ENCODE measurements at places on chromosomes 1 and 21. TPM values are rescaled to one million over a fixed set of nuclear protein-coding genes. Genes with fewer than 3 reads are reported as not detected.

- H3K27ac ChIP-seq = no peak overlapping the region
- peaks cover 11% of the 10 kb centered on the region for H3K36me3 ChIP-seq
- H3K4me1 ChIP-seq = peaks cover 7% of the 10 kb centered on the region
- no peak for DNase-seq
- no peaks in the 10 kb centered on the region for H3K27me3 ChIP-seq
- H3K4me3 ChIP-seq = no peak overlapping the region
Measured at GRCh38 chr1:28411656-28412055, 42.1 kb downstream of the PHACTR4 start.

Gene HES5
- not detected for polyA plus RNA-seq

Gene CLDN17
- polyA plus RNA-seq = not detected

- no peak for DNase-seq
- no peaks in the 10 kb centered on the region for H3K36me3 ChIP-seq
- H3K4me3 ChIP-seq = no peak overlapping the region
- no peaks in the 10 kb centered on the region for H3K4me1 ChIP-seq
- H3K27ac ChIP-seq = no peak overlapping the region
- no peaks in the 10 kb centered on the region for H3K27me3 ChIP-seq
Measured at GRCh38 chr1:172085317-172085716, 244.0 kb downstream of the DNM3 start.

Gene ATP6V1G3
- polyA plus RNA-seq = not detected

Gene NOS1AP
- polyA plus RNA-seq = 1.5 TPM

GRCh38 chr1:87644579-87645190, 316.0 kb downstream of the LMO4 start:
- DNase-seq = no peak
- no peak overlapping the region for H3K27ac ChIP-seq
- no peaks in the 10 kb centered on the region for H3K36me3 ChIP-seq

DNA sequence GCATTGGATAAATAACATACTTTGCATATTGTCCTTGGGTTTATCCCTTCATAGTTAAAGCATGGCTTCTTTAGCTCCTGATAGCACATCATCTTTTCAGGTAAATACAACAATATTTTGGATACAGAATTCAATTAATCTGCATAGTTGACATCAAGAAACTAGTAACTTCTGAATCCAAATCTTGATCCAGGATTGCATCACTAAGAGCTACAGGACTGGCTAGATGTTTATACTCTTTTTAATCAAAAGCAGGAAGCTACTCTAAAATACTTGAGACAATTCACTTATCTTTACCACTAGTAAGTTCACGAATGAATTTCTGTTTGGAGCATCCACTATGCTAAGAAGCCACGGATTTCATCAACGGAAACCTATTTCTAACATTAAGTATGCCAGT, 54.2 kb upstream of the SLC44A3 start:
- H3K27ac ChIP-seq = no peak overlapping the region
- no peak for DNase-seq
- H3K4me1 ChIP-seq = no peaks in the 10 kb centered on the region
- no peak overlapping the region for H3K4me3 ChIP-seq
- no peaks in the 10 kb centered on the region for H3K36me3 ChIP-seq

- H3K27me3 ChIP-seq = peaks cover 51% of the 10 kb centered on the region
- no peaks in the 10 kb centered on the region for H3K36me3 ChIP-seq
- H3K4me1 ChIP-seq = peaks cover 35% of the 10 kb centered on the region
- no peak for DNase-seq
Measured at GRCh38 chr1:25573961-25574360, 30.6 kb downstream of the LDLRAP1 start.

DNA sequence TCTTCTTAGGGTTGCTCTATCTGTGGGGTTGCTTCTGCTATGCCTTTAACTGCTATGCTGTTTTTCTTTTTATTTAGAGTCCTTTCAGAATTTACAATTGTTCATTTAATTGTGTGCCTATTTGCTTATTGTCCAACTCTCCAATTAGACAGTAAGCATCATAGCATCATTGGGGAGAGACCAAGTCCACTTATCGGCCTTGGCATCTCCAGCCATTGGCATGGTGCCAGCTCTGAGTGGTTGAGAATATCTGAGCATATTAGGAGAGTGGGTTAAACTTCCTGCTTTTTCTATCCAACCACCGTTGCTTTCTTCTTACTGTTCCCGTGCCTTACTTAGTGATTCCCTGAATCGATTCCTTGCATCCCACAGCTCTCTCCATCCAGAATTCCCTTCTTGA, 535.0 kb downstream of the AJAP1 start:
- no peak overlapping the region for H3K27ac ChIP-seq
- H3K36me3 ChIP-seq = no peaks in the 10 kb centered on the region
- H3K4me1 ChIP-seq = no peaks in the 10 kb centered on the region
- H3K4me3 ChIP-seq = no peak overlapping the region

DNA sequence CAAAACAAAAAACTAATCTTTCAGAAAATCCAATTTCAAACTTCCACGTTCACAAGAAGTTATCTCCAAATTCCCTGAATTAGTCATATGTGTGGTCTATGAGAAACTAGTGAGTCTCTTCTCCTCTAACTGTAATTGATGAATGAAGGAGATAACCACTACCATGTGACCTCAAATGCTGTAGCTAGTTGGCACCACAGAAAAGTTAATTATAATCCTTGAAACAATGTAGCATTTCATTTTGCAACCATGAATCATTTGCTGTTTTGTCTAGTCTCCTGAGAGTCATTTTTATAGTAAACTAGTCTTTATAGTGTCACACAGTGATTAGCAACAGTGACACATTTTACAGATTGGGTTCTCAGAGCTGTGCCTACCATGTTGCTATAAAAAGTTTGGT, 287.5 kb downstream of the LRRIQ3 start:
- H3K4me1 ChIP-seq = no peaks in the 10 kb centered on the region
- H3K4me3 ChIP-seq = no peak overlapping the region
- H3K27ac ChIP-seq = no peak overlapping the region
- no peaks in the 10 kb centered on the region for H3K36me3 ChIP-seq
- no peak for DNase-seq

- peak; percentile 67 for DNase-seq
- no peaks in the 10 kb centered on the region for H3K4me1 ChIP-seq
- H3K27ac ChIP-seq = peak overlapping the region; percentile 75
- H3K4me3 ChIP-seq = no peak overlapping the region
- H3K36me3 ChIP-seq = no peaks in the 10 kb centered on the region
Measured at GRCh38 chr1:173330149-173330951, 123.2 kb upstream of the TNFSF4 start.

DNA sequence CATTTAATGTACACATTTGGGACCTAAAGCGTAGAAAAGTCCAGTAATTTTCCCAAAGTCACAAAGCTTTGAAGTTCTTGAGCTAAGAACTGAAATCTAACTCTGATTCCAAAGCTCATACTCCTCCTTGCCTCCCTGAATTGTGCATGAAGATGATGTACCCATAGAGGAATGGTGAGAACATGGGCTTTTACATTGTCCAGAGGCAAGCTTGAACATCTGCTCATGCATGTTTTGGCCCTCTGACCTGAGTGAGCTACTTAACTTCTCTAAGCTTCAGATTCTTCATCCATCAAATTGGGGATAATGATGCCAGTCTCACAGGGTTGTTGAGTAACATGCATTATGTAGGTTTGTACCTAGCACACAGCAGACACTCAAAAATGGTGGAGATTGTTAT, 258.4 kb upstream of the HOOK1 start:
- H3K36me3 ChIP-seq = no peaks in the 10 kb centered on the region
- no peaks in the 10 kb centered on the region for H3K27me3 ChIP-seq
- H3K4me1 ChIP-seq = no peaks in the 10 kb centered on the region
- DNase-seq = no peak
- H3K4me3 ChIP-seq = no peak overlapping the region
- no peak overlapping the region for H3K27ac ChIP-seq

DNA sequence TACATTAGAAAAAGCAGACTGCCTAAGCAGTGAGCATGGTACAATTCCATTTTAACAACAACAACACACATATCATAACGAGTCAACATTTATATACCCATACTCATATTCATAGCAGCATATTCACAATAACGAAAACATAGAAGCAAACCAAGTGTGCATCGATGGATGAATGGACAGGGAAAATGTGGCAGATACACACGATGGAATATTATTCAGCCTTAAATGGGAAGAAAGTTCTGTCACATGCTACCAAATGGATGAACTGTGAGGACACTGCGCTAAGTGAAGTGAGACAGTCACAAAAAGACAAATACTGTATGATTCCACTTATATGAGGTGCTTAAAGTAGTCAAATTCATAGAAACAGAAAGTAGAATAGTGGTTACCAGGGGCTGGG, 9.5 kb upstream of the MAN1C1 start:
- no peak overlapping the region for H3K27ac ChIP-seq
- H3K4me3 ChIP-seq = no peak overlapping the region
- H3K4me1 ChIP-seq = peaks cover 2% of the 10 kb centered on the region
- no peaks in the 10 kb centered on the region for H3K36me3 ChIP-seq
- peaks cover 22% of the 10 kb centered on the region for H3K27me3 ChIP-seq

- H3K27ac ChIP-seq = no peak overlapping the region
- H3K36me3 ChIP-seq = peaks cover 26% of the 10 kb centered on the region
- no peak overlapping the region for H3K4me3 ChIP-seq
- H3K4me1 ChIP-seq = no peaks in the 10 kb centered on the region
- H3K27me3 ChIP-seq = peaks cover 3% of the 10 kb centered on the region
Measured at GRCh38 chr1:246537887-246538286, 28.2 kb downstream of the TFB2M start.

DNA sequence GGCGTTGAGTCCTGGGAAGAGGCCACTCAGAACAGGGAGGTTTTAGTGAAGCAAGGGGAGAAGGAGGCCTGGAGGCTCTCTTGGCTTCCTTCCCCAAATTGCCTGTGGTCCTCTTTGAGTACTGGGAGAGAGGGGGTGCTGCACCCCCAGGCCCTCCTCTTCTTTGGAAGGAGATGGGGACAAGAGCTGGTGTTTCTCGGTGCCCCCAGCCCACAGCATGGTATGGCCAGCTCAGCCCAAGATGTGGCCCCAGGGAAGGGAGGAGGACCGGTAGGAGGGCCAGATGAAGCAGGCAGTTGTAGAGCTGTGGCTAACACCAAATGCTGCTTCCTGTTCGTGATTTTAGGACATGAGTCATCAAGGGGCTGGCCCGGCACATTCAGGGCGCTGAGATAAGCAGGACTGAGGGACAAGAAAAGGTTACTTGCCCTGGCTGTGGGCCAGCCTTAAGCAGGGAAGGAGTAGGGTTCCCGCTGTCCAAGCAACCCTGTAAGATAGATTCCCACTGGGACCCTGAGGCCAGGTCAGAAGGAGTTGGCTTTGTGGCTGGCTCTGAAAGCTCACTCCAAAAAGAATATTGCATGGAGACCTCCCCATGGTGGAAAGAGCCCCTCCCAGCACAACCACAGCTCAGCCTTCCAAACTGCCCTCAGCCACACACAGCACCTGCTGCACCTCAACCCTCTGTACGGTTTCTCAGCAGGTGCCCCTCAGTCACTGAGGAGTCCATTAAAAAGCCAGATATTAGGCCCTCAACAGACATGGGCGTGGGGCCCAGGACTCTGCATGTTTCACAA, 4.9 kb upstream of the TNFRSF1B start:
- H3K4me1 ChIP-seq = peaks cover 26% of the 10 kb centered on the region
- H3K27ac ChIP-seq = peak overlapping the region; percentile 67
- DNase-seq = peak; percentile 94
- no peaks in the 10 kb centered on the region for H3K27me3 ChIP-seq
- no peak overlapping the region for H3K4me3 ChIP-seq
- H3K36me3 ChIP-seq = no peaks in the 10 kb centered on the region

- H3K4me1 ChIP-seq = 0 out of 3 replicates have a peak, but pooled peaks cover 2% of the 10 kb centered on the region
- no peak for DNase-seq
- no peaks in the 10 kb centered on the region for H3K36me3 ChIP-seq
- no peak overlapping the region for H3K4me3 ChIP-seq
Measured at GRCh38 chr1:220927442-220927841, 48.2 kb downstream of the HLX start.

GRCh38 chr1:149888999-149889289, 10.4 kb upstream of the BOLA1 start:
- peaks cover 8% of the 10 kb centered on the region for H3K4me1 ChIP-seq
- DNase-seq = no peak
- peak overlapping the region; percentile 98 for H3K27ac ChIP-seq
- H3K36me3 ChIP-seq = peaks cover 5% of the 10 kb centered on the region
- no peaks in the 10 kb centered on the region for H3K27me3 ChIP-seq
- peak overlapping the region; percentile 64 for H3K4me3 ChIP-seq

DNA sequence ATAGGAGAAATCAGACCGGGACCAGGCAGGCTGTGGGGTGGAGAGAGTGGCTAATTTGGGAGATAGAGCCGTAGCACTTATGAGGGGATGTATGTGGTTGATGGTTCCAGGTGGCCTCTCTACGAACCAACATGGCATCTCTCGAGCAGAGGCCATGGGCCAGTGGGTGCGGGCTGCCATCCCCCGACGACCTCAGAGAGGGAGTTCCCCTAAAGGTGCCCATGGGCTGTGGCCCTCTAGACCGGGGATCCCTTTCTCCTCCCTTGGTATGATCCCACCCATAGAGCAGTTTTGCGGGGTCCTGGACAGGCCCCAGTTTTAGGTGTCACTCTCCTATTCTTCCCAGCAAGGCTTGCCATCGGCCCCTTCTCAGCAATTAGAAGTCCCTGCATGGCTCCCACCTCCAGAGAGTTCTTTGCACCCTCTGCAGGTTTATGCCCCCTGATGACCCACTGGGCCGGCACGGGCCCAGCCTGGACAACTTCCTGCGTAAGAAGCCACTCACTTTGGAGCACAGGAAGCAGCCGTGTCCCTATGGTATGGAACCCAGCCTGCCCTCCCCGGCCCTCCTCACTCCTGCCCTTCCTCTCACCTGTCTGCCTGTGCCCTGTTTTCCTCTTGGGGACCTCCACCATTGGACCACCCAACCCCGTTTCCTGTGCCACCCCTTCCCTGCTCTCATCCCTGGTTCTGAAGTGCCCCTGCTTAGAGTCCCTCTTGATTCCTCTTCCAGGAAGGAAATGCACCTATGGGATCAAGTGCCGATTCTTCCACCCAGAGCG, 7.8 kb downstream of the ZC3H12A start:
- H3K4me3 ChIP-seq = no peak overlapping the region
- no peaks in the 10 kb centered on the region for H3K27me3 ChIP-seq
- H3K36me3 ChIP-seq = peaks cover 76% of the 10 kb centered on the region

GRCh38 chr1:174222166-174222949, 63.0 kb downstream of the RABGAP1L start:
- H3K4me1 ChIP-seq = no peaks in the 10 kb centered on the region
- no peak for DNase-seq
- no peak overlapping the region for H3K4me3 ChIP-seq
- H3K36me3 ChIP-seq = peaks cover 38% of the 10 kb centered on the region

GRCh38 chr1:23178950-23179349, 10.3 kb upstream of the LUZP1 start:
- H3K27ac ChIP-seq = no peak overlapping the region
- 0 out of 2 replicates have a peak, but pooled peaks cover 4% of the 10 kb centered on the region for H3K27me3 ChIP-seq
- H3K4me3 ChIP-seq = no peak overlapping the region
- H3K36me3 ChIP-seq = no peaks in the 10 kb centered on the region
- DNase-seq = no peak
- peaks cover 16% of the 10 kb centered on the region for H3K4me1 ChIP-seq

DNA sequence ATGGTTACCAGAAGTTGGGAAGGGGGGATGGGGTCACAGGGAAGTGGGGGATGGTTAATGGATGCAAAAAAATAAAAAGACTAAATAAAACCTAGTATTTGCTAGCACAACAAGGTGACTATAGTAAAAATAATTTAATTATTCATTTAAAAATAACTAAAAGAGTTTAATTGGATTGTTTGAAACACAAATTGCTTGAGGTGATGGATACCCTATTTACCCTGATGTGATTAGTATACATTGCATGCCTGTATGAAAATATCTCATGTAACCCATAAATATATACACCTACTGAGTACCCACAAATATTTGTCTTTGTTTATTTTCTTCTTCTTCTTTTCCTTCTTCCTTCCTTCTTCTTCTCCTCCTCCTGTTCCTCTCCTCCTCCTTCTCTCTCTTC, 57.8 kb upstream of the MACF1 start:
- no peak overlapping the region for H3K4me3 ChIP-seq
- H3K27ac ChIP-seq = no peak overlapping the region
- no peaks in the 10 kb centered on the region for H3K27me3 ChIP-seq
- DNase-seq = no peak

Data from K562 (cell line).